ENCODE measurements at places on chromosomes 1 and 21. TPM values are rescaled to one million over a fixed set of nuclear protein-coding genes. Genes with fewer than 3 reads are reported as not detected.

CRABP2 gene
- total RNA-seq: 0.98 TPM

ANGPTL7 gene
- 2.7 TPM for total RNA-seq

HAO2 gene
- total RNA-seq: 0.18 TPM

DNA sequence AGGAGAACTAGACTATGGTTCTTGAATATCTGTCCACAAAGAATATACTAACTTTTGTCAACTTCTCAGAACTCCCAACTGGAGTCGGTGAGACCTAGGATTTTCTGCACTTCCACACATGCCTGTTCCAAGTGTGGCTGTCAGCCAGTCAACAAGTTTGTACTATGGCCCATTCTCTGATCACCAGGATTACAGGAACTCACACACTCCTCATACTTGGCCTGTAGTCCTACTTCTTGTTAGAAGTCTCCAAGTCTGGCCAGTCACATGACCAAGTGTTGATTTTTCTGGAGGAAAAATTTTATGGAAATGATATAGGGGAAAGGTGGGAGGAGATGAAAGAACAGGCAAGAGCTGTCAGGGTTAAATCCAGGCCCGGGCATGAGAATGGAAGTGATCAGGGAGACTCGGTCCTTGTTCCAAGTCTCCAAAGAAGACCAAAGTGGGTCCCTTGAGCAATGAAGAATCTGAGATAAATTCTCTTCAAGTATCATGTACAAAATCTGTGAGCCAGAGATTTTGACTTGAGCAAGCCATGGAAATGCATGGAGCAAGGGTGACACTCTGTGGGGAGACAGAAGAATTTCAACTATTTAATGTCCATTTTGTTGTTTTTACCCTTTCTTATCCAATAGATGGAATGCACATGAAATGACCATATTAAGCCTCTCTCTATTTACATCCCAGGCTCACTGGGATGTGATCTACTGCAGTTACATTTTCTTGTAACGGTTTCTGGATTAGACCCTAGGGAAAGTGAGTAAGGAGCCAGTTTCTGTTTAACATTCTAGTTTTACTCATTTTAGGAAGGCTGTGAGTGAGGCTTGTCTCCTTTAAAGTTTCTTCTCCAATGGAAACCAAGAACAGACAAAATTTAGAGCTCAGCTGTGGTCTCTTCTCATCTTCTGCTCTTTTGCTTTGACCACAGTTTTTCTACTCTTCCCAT is 320.9 kb downstream of the ASTN1 start:
- H3K4me3 ChIP-seq: no peak overlapping the region
- H3K4me1 ChIP-seq: no peaks in the 10 kb centered on the region
- H3K36me3 ChIP-seq: no peaks in the 10 kb centered on the region
- DNase-seq: no peak

PDE4B gene
- total RNA-seq: 8.5 TPM

DNA sequence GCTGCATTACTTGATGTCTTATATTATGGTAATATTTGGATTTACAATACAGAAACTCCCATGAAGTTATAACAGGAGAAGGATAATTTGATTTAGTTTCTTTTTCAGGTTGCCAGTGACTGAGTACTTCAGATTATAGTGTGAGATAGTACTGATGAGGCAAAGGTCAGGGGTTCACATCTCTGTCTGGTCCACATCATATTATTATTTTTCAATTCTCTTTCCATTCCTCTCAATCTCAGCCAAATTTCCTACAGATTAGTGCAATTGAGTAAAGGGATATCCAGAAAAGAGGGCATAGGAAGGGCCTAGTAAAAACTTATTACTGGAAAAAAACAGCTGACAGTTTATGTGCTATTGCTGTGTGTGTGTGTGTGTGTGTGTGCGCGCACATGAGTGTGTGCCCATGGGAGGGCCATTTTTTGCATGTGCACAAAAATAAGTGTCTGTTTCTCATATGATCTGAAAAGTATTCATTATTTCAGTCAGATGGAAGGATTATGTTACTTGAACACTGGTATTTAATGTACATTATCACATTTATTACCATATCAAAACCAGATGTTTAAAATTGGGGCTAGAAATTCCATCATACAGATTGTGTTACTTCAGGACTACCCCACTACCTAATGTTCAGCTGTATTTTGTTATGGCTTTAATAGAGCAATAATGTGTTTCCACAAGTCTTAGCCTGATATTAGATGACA is 78.3 kb upstream of the KCNK2 start:
- DNase-seq: no peak
- H3K27ac ChIP-seq: no peak overlapping the region
- no peaks in the 10 kb centered on the region for H3K27me3 ChIP-seq

DNA sequence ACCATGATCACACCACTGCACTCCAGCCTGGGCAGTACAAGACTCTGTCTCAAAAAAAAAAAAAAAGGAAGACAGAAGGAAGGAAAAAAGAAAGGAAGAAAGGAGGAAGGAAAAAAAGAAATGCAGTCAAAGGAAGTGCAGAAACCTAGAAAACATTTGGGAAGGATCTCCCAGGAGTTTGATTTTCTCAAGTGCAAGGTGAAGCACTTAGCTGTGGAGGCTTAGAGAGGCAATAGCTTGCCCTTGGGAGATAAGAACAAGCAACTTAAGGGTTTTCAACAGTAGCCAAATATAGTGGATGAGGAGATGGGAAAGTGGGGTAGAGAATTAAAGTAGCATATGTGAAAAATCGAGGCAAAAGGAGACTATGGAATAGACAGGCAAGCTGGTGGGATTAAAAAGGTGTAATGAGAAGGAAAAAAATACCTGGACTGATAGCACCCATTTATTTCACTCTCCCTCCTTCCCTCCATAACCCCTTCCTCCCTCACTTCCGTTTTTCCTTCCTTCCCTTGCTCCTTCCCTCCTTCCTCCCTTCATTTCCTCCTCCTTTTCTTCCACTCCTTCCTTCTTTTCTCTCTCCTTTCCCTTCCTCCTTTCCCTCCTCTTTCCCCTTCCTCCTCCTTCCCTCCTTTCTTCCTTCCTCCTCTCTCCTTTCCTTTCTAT is 6.8 kb upstream of the FAM89A start:
- H3K4me3 ChIP-seq: no peak overlapping the region
- H3K36me3 ChIP-seq: no peaks in the 10 kb centered on the region
- DNase-seq: no peak
- H3K27ac ChIP-seq: no peak overlapping the region

GRCh38 chr1:209723756-209724693 is 19.4 kb downstream of the HSD11B1 start:
- H3K27ac ChIP-seq: no peak overlapping the region
- H3K4me1 ChIP-seq: no peaks in the 10 kb centered on the region
- H3K27me3 ChIP-seq: no peaks in the 10 kb centered on the region
- H3K36me3 ChIP-seq: no peaks in the 10 kb centered on the region
- no peak overlapping the region for H3K4me3 ChIP-seq

DNA sequence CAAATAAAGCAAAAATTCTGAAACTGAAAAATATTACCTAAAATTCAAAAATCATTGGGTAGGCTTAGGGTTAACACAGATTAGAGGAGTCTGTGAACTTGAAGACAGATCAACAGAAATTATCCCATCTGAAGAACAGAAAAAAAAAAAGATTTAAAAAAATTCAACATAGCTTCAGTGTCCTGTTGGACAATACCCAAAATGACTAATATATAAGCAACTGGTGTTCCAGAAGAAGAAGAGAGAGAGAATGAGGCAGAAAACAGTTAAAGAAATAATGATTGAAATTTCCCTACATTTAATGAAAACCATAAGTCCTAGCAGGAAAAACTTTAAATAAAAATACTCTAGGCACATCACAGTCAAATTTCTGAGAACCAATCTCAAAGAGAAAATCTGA is 31.5 kb downstream of the TMCO1 start:
- peaks cover 21% of the 10 kb centered on the region for H3K36me3 ChIP-seq
- no peak overlapping the region for H3K27ac ChIP-seq
- H3K27me3 ChIP-seq: no peaks in the 10 kb centered on the region
